MCF 10A (cell line): ENCODE measurements at places on chromosomes 6 and 20. TPM values are rescaled to one million over a fixed set of nuclear protein-coding genes. Genes with fewer than 3 reads are reported as not detected.
A peak's percentile ranks its signal among the peaks of the same experiment; 100 is the strongest.

DNA sequence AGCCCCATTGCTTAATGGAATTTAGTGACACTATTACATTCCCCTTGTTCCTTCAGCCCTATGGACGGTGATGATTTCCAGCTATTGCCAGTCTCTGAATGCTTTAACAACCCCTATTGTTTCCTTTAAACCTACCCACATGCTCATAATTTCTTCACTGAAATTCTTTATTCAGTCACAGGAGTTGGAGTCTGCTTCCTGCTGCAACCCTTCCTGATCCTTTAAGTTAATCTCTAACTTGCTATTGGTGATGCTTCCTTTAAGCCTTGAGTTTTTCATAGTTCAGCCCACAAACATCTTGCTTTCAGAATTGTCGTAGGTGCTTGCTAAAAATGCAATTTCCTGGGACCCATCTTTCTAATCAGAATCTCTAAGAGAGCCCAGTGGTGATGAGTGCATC, 66.3 kb upstream of the TNFAIP3 start:
- DNase-seq = no peak
- no peak overlapping the region for H3K27ac ChIP-seq
- H3K27me3 ChIP-seq = no peaks in the 10 kb centered on the region
- H3K36me3 ChIP-seq = peaks cover 11% of the 10 kb centered on the region

GRCh38 chr20:50724851-50725723, 6.3 kb upstream of the PARD6B start:
- H3K36me3 ChIP-seq = no peaks in the 10 kb centered on the region
- DNase-seq = peak; percentile 96
- no peaks in the 10 kb centered on the region for H3K27me3 ChIP-seq
- H3K4me3 ChIP-seq = no peak overlapping the region
- no peak overlapping the region for H3K27ac ChIP-seq
- H3K4me1 ChIP-seq = peaks cover 22% of the 10 kb centered on the region

Gene DNAH8
- not detected in 2 replicates for total RNA-seq

GRCh38 chr6:36132246-36132895, 2.1 kb downstream of the MAPK13 start:
- H3K27me3 ChIP-seq = no peaks in the 10 kb centered on the region
- peaks cover 7% of the 10 kb centered on the region for H3K4me1 ChIP-seq
- DNase-seq = no peak

Gene PKIB
- total RNA-seq = 3.1 and 6.0 TPM in 2 replicates

DNA sequence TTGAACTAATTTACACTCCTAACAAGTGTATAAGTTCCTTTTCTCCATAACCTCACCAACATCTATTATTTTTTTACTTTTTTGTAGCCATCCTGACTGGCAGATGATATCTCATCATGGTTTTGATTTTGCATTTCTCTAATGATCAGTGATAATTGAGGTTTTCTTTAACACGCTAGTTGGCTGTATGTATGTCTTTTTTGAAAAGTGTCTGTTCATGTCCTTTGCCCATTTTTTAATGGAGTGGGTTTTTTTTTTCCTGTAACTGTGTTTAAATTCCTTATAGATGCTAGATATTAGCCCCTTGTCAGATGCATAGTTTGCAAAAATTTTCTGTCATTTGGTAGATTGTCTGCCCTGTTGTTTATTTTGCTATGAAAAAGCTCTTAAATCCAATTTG, 39.6 kb upstream of the TRIM39 start:
- H3K27ac ChIP-seq = no peak overlapping the region
- no peak for DNase-seq
- no peak overlapping the region for H3K4me3 ChIP-seq

Gene FAM83C
- not detected in 2 replicates for total RNA-seq

Gene LY6G6C
- total RNA-seq = 0.32 TPM in 1 of 2 replicates, not detected in the other

DNA sequence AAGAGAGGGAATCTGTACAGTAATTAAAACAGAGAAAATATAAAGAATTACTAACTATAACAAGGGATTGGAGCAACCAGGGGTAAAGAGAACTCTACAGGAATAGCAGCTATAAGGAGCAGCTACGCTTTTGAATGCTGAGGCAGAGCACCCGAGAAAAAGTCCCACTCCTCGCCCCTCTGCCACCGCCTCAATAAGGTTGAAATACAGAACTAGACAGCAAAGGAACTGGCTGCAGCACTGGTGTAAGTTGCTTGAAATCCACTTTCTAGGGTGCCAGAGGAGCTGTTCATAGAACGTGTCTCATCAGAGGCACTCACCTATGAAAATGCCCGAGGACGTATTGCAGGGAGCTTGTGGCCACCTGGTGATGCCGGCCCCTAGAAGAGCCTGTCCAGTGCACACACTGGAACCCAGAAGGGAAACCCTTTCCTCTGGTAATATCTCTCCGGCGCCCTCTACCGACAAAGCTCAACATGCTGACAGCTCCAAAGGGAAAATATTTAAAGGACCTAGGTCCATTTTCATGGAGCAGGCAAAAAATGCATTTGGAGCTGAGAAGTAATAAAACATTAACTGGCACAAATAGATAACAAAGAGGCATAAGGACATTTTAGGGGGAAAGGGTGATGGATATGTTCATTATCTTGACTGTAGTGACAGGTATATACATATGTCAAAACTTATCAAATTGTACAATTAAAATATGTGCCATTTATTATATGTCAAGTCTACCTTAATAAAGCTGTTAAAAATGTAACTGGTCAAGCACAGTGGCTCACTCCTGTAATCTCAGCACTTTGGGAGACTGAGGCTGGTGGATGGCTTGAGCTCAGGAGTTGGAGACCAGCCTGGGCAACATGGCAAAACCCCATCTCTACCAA, 137.4 kb upstream of the HDAC2 start:
- no peaks in the 10 kb centered on the region for H3K4me1 ChIP-seq
- H3K27ac ChIP-seq = no peak overlapping the region
- H3K4me3 ChIP-seq = no peak overlapping the region

Gene GNMT
- 0.30 TPM in 1 of 2 replicates, not detected in the other for total RNA-seq

GRCh38 chr20:24968278-24968800, 19.3 kb downstream of the CST7 start:
- no peaks in the 10 kb centered on the region for H3K4me1 ChIP-seq
- no peak for DNase-seq
- H3K4me3 ChIP-seq = no peak overlapping the region
- H3K27me3 ChIP-seq = no peaks in the 10 kb centered on the region

Gene WFDC12
- total RNA-seq = not detected in 2 replicates

- peak overlapping the region; percentile 63 for H3K27ac ChIP-seq
- H3K4me1 ChIP-seq = peaks cover 32% of the 10 kb centered on the region
- no peaks in the 10 kb centered on the region for H3K27me3 ChIP-seq
- no peak overlapping the region for H3K4me3 ChIP-seq
Observed at GRCh38 chr6:106381881-106382280, 21.4 kb downstream of the CRYBG1 start.

Gene C2
- total RNA-seq = not detected in 2 replicates

Gene MAP7
- 15.4 and 17.2 TPM in 2 replicates for total RNA-seq

Gene MYMX
- total RNA-seq = not detected in 2 replicates

DNA sequence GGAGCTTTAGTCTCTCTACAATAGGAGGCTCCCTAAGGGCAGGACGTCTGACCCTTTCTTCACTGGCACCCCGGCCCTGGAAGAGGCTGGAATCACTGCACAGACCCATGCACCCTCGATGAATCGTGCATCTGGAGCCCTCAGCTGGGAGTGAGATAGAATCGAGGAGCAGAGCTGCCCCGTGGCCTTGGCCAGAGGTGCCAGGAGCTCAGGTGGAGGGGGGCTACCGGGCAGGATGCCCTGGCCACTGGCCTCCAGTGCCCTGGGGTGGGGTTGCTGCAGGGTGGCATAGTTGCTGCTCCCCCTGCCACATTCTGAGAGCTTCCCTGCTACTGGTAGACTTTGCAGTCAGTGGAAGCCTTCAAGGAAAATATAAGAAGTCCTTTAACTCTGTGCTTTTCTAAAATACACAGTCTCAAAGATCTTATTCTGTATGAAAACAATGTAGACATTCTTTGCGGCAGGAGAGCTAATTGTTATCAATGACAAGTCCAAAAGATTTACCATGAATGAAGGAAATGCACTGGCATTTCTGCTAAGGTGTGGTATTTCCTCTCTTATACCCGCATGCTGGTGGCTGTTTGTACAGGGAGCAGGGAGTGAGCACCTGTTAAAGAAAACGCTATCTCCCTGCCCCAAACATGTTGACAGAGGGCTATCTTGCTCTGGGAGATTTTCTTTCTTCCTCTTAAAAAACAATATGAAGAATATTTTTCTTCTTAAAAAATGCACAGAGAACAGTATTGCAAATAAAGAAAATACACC, 122.8 kb downstream of the C6orf118 start:
- H3K27me3 ChIP-seq = no peaks in the 10 kb centered on the region
- peaks cover 35% of the 10 kb centered on the region for H3K4me1 ChIP-seq
- no peaks in the 10 kb centered on the region for H3K36me3 ChIP-seq
- H3K27ac ChIP-seq = no peak overlapping the region
- H3K4me3 ChIP-seq = no peak overlapping the region

DNA sequence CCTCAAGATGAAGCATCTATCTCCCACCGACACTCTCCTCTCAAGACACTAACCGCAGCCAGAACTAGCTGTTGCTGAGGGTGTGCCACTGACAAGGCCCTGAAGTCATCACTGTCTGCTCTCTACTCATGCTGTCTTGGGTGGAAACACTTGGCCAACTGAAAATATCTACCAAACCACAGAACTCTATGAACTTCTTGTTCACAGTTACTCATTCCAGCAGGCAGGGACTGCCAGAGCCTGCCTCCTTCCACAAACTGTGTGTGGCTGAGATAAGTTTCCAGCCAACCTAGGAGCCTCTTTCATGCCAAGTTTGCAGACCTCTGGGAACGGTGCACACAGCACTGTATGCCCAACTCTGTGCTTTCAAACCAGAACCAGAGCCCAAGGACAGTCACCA, 45.5 kb upstream of the NXT1 start:
- no peaks in the 10 kb centered on the region for H3K36me3 ChIP-seq
- peak overlapping the region; percentile 37 for H3K27ac ChIP-seq
- H3K27me3 ChIP-seq = no peaks in the 10 kb centered on the region
- peaks cover 13% of the 10 kb centered on the region for H3K4me1 ChIP-seq

DNA sequence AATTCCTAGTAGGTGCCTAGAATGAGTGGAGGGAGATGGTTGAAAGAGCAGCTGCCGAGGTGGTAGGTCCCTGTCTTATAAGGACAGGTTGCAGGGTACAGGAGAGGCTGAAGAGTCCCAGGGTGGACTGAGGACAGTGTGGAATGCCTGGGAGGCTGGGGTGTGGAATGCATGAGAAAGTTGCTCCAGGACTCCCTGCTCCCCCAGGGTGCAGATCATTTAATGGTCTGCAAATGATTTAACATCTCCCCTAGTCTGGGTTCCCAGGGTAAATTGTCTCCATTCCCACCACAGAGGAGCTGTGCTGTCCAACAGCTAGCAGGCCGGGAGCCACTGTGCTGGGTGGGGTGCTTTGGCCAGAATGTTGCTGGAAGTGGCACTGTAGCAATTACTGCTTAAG, 76.0 kb downstream of the CD83 start:
- no peak overlapping the region for H3K27ac ChIP-seq
- no peaks in the 10 kb centered on the region for H3K4me1 ChIP-seq
- no peaks in the 10 kb centered on the region for H3K36me3 ChIP-seq
- DNase-seq = no peak
- no peak overlapping the region for H3K4me3 ChIP-seq

Gene PI3
- 1.0 and 2.8 TPM in 2 replicates for total RNA-seq

DNA sequence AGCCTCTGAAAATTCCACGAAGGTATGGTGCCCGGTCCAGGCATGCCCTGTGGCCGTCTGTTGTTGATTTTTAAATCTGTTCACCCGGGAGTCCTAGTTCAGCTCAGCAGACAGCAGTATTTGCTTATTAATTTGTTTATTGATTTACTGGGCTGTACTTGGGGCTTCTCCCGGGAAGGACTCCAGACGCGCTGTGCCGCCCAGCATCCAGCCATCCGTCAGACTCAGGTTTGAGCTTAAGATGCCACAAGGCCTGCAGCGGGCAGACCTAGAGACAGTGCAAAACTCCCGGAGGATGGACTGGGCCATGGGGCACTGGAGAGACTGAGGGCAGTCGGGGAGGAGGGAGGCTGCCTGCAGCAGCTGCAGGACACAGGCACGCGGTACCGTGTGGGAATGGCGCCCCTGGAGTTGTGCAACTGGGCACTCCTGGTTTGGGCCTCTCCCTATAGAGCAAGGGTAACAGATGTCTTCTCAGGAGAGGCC, 17.3 kb upstream of the CCDC167 start:
- no peak overlapping the region for H3K27ac ChIP-seq
- no peaks in the 10 kb centered on the region for H3K36me3 ChIP-seq
- H3K4me1 ChIP-seq = peaks cover 18% of the 10 kb centered on the region
- H3K4me3 ChIP-seq = no peak overlapping the region

- no peaks in the 10 kb centered on the region for H3K27me3 ChIP-seq
- H3K36me3 ChIP-seq = peaks cover 6% of the 10 kb centered on the region
- peaks cover 63% of the 10 kb centered on the region for H3K4me1 ChIP-seq
- peak overlapping the region; percentile 87 for H3K27ac ChIP-seq
Observed at GRCh38 chr6:149851461-149852110, 12.6 kb downstream of the LRP11 start.

- H3K4me3 ChIP-seq = no peak overlapping the region
- H3K27me3 ChIP-seq = no peaks in the 10 kb centered on the region
- DNase-seq = no peak
- H3K36me3 ChIP-seq = no peaks in the 10 kb centered on the region
Observed at GRCh38 chr20:24771542-24772061, 177.5 kb upstream of the CST7 start.

Gene CDH26
- 0.12 and 0.71 TPM in 2 replicates for total RNA-seq

DNA sequence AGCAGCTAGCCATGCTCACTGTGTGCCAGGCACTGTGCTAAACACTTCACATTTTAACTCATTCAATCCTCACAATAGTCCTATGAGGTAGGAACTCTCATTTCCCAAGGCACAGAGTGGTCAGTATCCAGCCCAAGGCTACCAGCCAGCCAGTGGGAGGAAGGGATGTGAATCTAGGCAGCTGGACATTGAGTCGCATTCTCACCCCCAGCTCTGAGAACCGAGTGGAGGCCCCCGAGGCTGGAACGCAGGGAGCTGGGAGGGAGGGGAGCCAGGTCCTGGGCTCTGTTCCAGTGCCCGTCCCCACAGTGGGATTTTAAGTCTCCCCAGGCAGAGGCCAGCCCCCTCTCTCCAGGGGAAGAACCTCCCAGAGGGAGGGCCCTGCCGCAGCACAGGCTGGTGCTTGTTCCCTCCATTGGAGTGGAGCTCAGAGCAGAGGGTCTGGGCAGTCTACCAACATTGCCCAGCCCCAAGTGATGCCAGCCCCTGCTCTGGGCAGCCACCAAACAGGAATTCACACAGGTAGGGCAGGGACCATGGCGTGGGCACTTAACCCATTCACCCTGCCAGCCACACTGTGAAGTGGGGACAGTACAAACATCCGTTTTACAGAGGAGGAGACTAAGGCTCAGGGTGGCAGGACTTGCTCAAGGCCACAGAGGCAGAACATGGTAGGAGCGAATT, 131.3 kb downstream of the CEBPB start:
- DNase-seq = peak; percentile 69
- H3K4me3 ChIP-seq = peak overlapping the region; percentile 85
- no peaks in the 10 kb centered on the region for H3K36me3 ChIP-seq
- H3K27ac ChIP-seq = peak overlapping the region; percentile 92
- H3K27me3 ChIP-seq = no peaks in the 10 kb centered on the region

DNA sequence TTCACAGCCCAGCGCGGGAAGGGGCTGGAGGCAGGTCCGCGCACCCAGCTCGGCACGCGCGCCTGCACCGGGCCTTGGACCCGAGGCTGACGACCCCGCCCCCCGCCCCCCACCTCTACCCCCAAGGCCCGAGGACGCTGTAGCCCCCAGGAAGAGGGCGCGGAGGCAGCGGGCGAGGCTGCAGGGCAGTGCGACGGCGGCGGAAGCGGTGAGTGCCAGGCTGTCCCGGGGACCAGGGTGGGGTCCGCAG, 1.2 kb downstream of the LIME1 start:
- H3K4me1 ChIP-seq = no peaks in the 10 kb centered on the region
- no peak overlapping the region for H3K4me3 ChIP-seq
- H3K27ac ChIP-seq = no peak overlapping the region
